ENCODE measurements at places on chromosomes 1 and 21. TPM values are rescaled to one million over a fixed set of nuclear protein-coding genes. Genes with fewer than 3 reads are reported as not detected.

EDARADD gene
- 16.3 TPM for total RNA-seq

AMY2B gene
- 3.3 TPM for total RNA-seq

RNU1-3 gene
- 907 TPM for total RNA-seq

SLC25A44 gene
- 26.7 TPM for total RNA-seq

All from activated CD8-positive, alpha-beta memory T cell treated with anti-CD3 and anti-CD28 coated beads for 36 hours (primary cell).